ENCODE measurements at places on chromosomes 16 and 17.

DNA sequence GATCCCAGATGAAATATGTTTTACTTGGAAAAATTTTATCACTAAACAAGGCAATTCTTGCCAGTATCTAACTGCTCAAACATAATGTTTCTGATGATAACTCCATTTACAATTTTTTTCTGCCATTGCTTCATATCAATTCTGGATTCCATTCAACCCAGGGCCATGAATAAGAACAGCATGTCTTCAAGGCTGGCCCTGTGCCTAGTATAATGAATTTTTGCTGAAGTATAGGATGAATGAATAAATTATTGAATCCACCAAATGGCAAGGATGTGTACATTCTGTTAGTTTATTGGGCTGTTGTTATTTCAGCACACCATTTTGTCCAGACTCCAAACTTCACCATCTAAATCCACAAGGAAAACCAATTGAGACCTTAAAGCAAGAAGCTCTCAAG is 414.7 kb downstream of the HS3ST3B1 start:
- no peak for DNase-seq

DNA sequence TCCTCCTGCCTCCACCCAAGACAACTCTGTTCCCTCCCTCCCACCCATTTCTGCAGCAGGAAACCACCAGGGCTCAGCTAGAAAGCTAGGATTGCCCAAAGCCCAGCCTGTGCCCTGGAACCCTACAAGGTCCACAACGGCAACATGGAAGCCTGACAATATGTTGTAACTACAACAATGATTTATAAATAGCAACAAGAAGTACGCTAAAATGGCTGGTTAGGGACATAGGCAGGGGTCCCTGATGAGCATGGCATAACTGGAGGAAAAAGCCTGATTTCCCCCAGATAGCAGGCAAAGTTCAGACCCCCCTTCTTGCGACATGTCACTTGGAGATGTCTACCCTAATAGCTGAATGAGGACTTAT is 6.6 kb downstream of the ST3GAL2 start:
- no peak for DNase-seq

- peak; percentile 89 for DNase-seq
These were observed at the start of gene HSBP1 for GRCh38 chr16:83807710-83808572. HSBP1 (plus strand) TSS chr16:83807978; CDS start chr16:83808077, 99 bp downstream.

GRCh38 chr17:55305321-55306087 is 40.7 kb downstream of the HLF start:
- no peak for DNase-seq

- DNase-seq, result no peak
These were observed 476.9 kb upstream of the GOT2 start for GRCh38 chr16:59210955-59211541.
